Effector CD4-positive, alpha-beta T cell (primary cell): ENCODE measurements at places on chromosomes 1 and 21.

DNA sequence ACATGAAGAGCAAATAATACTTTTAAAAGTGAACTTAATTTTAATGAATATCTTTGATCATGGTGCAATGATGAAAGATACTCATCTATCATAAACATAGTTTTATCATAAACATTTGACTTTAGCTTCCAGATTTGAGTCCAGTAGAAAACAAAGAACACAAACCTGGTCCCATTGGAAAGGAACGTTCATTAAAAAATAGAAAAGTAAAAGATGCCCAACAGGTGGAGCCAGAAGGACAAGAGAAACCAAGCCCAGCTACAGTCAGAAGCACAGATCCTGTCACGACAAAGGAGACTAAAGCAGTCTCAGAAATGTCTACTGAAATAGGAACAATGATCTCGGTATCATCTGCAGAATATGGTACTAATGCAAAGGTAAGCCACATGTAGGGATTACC is 55.6 kb upstream of the MYOCOS start:
- DNase-seq = no peak

DNA sequence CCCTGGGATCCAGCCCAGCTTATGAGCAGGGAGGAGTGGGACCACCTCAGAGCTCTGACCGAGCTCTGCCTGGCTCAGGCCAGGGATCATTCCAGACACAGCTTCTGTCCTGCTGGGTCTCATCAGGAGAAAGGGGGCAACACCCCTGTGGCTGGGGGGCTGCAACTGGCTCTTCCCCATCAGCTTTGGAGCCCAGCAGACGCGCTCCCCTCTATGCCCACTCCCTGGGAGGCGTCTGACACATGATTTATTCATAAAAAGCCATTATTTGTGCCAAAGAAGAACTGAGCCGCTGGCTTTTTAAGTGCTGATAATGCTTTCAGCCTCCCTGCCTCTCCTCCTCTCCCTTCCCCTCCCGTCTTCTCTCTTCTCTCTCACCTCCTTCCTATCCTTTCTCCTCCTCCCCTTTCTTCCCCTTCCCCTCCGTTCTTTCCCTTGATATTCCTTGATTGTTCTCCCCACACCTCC is 25.0 kb downstream of the FOXO6 start:
- DNase-seq = no peak

GRCh38 chr1:235056937-235057336 is 71.7 kb downstream of the TOMM20 start:
- DNase-seq = no peak

DNA sequence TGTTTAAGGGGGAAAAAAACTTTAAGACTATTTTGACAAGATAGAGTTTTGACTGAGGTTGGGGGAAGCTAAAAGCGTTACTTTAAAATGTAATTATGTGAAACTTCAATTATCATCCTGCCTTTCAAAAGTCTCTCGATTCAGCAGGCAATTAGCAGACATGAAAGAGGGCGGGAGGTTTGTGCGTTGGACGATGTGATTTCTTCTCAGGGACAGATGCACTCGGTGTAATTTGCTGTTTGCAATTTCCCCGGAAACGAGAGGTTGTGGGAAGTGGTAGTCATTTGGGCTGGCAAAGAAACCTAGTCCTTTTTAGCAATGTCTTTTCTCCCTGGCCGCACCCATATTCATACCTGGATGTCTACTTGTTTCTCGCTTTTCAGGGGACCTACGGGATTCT is 27.1 kb downstream of the KAZN start:
- no peak for DNase-seq

GRCh38 chr1:156417401-156418020 is 48.5 kb downstream of the RHBG start:
- DNase-seq = no peak

- DNase-seq = no peak
Measured at GRCh38 chr21:45416620-45417019, 11.7 kb downstream of the COL18A1 start.

GRCh38 chr1:166378805-166379204 is 212.0 kb upstream of the FAM78B start:
- no peak for DNase-seq

DNA sequence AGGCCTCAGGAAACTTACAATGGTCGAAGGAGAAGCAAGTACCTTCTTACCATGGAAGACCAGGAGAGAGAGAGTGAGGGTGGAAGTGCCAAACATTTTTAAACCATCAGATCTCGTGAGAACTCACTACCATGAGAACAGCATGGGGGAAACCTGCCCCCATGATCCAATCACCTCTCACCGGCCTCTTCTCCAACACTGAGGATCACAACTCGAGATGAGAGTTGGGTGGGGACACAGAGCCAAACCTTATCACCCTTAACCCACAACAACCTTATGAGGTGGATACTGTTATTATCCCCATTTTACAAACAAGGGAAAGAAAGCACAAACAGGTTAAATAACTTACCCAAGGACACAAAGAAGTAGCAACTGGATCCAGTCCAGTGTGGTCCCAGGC is 80.5 kb downstream of the MPZL1 start:
- DNase-seq = no peak

DNA sequence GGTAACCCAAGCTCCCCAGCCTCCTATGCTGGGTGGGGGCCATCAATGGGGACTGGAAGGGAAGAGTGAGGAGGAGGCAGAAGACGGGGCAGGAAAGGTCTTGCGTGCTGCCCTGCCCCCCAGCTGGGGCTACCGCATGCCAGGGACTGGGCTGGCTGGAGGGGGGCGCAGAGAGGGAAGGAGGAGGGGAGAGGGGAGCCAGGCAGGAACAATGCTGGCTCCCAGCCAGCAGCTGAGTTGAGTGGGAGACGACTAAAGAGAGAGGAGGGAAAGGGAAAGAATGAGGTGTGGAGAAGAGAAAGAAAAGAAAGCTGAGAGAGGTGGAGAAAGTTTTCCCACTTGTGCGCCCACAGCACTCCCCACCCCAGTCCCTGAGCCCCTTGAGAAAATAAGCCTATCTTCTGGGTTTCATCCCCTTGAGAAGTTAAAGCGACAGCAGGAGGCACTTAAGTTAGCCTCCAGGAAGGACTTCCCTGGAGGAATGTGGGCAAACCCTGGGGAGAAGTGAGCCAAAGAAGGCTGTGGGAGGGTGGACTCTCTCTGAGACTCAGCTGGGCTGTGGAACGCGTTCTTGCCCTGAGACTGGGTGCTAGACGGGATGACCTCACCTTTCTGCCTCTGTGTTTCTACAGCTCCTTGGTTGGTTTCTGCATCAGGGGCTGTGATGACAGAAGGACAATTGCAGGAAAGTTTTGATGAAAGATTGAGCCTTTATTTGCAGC is 12.9 kb upstream of the NES start:
- no peak for DNase-seq

GRCh38 chr21:36450511-36450910 is 29.4 kb downstream of the CLDN14 start:
- no peak for DNase-seq

- DNase-seq = no peak
Measured at GRCh38 chr1:179984942-179985341, 30.3 kb downstream of the CEP350 start.

DNA sequence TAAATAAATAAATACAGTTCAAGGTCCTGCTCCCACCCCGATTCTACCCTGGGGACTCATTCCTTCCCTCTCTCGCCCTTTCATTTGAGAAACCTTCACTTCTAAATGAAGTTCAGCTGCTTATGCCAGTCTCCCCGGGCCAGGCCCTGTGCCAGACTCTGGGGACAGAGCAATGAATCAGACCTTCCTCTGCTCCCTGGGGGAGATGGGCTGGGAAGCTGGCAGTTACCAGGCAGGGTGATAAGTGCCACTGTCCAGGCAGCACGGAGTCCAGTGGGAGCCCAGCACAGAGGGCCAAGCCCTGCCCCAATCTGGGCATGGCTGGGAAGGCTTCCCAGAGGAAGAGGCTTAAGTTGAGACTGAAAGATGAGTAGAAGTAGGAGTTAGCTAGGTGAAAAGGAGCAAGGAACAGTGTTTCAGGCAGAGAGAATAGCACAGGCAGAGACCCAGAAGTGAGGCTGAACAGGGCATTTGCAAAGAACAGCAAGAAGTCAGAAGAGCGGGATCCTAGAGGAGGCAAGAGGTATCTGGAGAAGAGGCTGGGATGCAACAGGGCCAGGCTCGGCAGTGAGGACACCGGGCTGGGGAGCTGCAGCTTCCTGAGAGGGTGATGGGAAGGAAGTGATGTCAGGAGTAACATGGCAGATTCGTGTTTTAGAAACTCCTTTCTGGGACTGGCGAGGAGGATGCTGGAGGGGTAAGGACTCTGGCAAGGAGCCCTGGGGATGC is 13.5 kb downstream of the KCNQ4 start:
- no peak for DNase-seq

DNA sequence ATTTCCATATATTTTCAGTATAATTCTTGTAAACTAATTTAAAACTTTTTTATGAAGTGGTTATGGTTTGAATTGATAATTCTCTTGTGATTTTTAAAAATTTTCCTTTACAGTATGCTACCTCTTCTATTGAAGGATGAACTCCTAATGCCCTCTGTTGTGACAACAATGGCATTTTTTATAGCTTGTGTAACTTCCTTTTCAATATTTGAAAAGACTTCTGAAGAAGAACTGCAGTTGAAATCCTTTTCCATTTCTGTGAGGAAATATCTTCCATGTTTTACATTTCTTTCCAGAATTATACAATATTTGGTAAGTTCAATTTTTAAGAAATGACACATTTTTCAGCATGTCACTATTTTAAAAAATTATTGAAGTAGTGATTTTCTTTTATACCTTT is 61.4 kb downstream of the ALG6 start:
- DNase-seq = no peak

DNA sequence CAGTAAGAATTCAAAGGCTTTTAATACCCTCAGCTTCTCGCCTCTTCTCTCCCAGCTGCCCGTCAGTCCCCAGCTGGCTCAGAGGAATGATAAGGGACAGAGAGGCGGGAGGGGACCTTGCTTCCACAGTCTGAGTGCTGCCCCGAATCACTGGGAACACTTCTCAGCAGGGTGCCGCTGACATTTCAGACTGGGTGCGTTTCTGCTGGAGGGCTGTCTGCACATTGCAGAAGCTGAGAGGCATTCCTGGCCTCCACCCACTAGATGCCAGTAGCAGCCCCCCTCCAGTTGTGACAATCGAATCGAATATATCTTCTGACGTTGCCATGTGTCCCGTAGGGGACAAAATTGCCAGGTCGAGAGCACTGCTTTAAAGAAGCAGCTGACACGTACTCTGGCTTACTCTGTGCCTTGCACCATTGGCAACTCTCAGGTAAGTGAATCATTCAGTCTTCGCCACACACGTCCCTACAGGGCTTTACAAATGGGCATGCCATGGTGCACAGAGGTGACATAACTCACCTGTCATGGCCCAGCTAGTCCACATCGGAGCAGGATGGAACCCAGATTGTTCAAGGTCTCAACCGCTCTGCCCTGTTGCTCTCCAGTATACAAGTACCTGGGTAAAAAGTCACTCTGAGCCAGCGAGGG is 23.9 kb downstream of the CTNNBIP1 start:
- DNase-seq = no peak

DNA sequence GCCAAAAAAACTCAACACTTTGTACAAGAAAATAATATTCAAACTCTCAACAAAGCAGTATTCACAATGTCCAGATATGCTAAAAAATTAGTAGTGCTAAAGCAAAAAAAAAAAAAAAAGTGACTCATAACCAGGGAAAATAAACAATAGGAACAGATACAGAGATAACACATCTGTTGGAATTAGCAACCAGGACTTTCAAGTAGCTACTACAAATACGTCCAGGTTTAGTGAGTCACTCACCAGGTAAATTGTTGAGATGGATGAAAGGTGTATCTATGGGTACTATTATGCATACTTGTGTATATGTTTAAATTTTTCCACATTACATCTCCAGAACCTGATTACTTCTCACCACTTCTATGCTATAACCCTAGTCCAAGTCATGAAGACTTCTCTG is 144.8 kb upstream of the SLC35F3 start:
- DNase-seq = no peak

GRCh38 chr1:231236938-231237337 is 4.1 kb upstream of the GNPAT start:
- DNase-seq = no peak

GRCh38 chr21:42149656-42150473 is 69.1 kb upstream of the ABCG1 start:
- no peak for DNase-seq

GRCh38 chr1:93453911-93454310 is 6.0 kb downstream of the FNBP1L start:
- DNase-seq = no peak

DNA sequence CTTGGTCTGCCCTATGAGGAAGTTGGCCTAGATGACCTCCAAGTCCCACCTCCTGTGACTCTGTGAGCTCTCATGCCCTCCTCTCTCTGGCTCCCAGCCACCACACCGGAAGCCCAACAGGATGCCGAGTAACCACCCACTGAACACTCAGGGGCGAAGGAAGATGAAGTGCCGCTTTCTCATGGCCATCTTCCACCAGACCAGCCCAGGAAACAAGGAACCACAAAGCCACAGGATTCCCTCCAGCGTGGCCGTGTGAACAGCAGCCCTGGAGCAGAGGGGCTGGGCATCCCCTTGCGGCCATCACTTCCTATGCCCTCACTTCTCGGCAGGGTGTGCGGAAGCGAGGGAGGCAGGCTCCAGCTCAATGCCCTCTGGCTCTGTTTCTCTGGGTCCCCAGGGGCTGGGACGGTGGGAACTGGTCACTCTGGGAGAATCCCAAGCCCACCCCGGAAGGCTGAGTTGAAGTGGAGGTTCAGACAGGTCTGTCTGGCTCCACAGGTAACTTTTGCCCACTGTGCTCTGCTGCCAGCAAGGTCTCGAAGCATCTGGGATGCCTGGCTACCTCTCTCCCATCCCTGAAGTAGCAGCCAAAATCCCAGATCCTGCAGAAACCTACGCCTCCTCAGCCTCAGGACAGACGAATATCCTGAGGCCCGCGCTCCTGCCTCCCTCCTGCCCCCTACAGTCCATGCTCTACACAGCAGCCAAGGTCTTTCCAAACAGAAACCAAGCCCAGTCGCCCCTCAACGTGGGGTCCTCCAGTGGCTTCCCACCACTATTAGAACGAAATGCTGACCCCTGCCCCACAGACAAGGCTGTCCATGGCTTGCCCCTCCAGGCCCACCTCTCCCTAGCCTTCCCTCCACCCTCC is 44.2 kb upstream of the ECE1 start:
- DNase-seq = peak; percentile 71

DNA sequence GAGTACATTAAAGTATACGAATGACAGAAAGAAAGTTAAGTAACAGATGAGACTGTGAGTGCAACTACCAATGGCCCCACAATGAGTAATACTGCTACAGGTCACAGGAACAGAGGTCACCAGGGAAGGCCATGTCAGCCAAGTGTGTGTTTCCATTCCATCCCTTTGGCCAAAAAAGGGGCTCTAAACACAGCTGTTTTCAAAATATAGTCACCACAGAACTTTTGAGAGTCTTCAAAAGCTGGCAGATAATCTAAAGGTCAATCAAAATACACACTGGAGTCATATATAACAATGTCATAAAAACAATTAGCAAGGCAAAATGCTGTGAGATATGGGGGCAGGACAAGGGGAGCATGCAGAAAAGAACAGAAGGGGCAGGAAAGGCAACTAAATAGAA is 10.2 kb downstream of the USP24 start:
- DNase-seq = no peak

- no peak for DNase-seq
Measured at GRCh38 chr21:41786509-41786987, 19.7 kb upstream of the RIPK4 start.
